Ascending aorta (tissue), 2 donors: ENCODE measurements at places on chromosomes 2 and 18.

- DNase-seq = no peak
Observed at GRCh38 chr2:8086796-8087479, 594.9 kb upstream of the ID2 start.

GRCh38 chr2:144547494-144547893, 27.6 kb upstream of the ZEB2 start:
- DNase-seq = no peak

DNA sequence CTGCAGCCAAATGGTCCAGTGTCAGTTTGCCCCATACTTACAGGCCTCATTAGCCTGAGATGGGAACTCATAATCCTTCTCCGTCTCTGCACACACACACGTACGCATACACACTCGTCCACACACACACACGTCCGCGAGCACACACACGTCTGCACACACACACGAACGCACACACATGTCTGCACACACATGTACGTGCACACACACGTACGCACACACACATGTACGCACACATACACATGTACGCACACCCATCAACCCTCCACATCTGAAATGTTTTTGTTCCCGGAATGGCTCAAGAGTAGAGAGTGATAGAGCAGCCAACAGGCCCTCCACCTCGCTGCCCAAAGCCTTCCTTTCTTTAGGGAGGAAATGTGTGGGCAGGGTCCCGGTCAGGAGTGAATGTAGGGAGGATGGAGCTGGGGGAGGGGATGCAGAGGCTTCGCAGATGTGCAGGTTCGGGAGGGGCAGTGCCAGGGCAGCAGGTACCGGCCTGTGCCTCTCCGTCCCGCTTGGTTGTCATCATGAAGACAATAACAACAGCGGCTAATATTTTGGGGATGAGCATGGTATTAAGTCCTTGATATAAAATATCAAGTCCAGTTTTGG, 52.7 kb downstream of the PTGR3 start:
- DNase-seq = no peak

GRCh38 chr18:12460874-12461273, 53.1 kb downstream of the PRELID3A start:
- DNase-seq = no peak

DNA sequence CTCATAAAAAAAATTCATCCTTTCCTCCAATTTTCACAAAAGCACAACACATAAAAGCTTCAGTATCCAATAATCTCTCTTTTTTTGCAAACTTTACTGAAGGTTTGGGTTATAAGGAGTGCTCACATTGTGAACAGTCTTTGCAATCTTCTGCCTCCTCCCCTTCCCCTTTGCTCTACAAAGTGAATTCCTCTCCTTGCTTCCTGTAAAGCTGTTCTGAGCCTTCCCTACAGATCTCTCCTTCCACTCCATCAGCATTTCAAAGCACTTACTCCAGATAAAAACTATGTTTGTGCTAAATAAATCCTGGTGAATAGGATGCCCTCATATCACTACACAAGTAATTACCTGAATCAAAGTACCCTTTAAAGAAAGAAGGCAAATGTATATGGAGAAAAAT, 4.6 kb upstream of the PDK1 start:
- no peak for DNase-seq

- DNase-seq = no peak
Observed at GRCh38 chr2:27214941-27215340, 2.2 kb upstream of the CAD start.

GRCh38 chr2:136134126-136134525, 16.2 kb upstream of the CXCR4 start:
- no peak for DNase-seq
